Keratinocyte (primary cell): ENCODE measurements at places on chromosomes 2 and 18. TPM values are rescaled to one million over a fixed set of nuclear protein-coding genes. Genes with fewer than 3 reads are reported as not detected.

The ARHGEF33 gene
- 0.06 to 0.21 TPM (median 0.09 TPM) in 3 replicates for polyA plus RNA-seq

The RAX gene
- polyA plus RNA-seq: not detected in 3 replicates

The LOXL3 gene
- 0.21 to 0.57 TPM (median 0.26 TPM) in 3 replicates for polyA plus RNA-seq

The FEV gene
- polyA plus RNA-seq: not detected in 3 replicates

The ALLC gene
- not detected in 3 replicates for polyA plus RNA-seq

The PRKAG3 gene
- polyA plus RNA-seq: not detected in 3 replicates

DNA sequence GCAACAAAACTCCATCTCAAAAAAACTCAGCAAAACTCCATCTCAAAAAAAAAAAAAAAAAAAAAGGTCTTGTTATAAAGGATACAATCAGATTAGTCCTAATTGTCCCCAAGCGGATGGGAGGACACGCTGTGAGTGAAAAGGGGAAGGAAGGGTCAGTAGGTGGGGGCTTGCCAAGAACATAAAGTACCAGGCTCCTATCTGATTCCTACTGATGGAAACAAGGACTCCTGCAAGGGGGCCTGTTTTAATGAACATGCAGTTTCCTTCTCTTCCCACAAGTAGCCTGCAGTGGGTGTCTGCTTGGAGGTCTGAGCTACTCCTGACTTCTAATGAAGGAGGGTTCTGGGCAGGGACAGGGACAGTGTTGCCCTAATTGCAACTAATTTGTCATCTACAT is 7.9 kb downstream of the SCG2 start:
- no peaks in the 10 kb centered on the region for H3K27me3 ChIP-seq
- no peak overlapping the region for H3K27ac ChIP-seq
- no peaks in the 10 kb centered on the region for H3K36me3 ChIP-seq
- no peak overlapping the region for H3K4me3 ChIP-seq

DNA sequence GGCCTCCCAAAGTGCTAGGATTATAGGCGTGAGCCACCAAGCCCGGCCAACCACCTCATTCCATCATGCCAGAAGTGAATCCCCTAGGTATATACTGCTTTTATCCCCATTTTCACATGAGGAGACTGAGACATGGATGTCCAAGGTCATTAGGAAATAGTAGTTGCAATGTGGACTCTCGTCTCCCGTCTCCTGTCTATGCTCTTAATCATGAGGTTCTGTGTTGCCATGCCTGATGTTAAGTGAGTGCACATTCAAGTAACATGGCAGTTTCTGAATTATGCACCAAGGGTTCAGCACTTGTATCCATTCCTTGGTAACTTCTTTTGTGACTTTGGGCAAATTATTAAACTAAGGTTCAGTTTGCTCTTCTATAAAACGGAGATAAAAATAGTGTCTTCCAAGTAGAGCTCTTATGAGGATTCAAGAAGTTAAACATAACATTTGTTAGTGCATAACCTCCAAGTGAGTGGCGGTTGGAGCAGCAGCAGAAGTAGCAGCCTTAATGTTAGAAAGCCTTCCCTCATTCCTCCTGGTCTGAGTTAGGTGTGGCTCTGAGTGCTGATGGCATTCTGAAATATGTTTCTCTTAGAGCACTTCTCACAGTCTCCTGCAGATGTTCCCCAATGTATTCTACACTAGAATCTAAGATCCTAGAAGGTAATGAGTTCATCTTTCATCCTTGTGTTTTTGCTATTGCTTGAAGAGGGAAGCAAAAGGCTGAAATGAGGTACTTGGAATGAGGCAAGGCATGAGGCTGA is 21.9 kb downstream of the SOCS6 start:
- H3K27ac ChIP-seq: no peak overlapping the region
- H3K4me1 ChIP-seq: no peaks in the 10 kb centered on the region
- no peaks in the 10 kb centered on the region for H3K27me3 ChIP-seq
- H3K4me3 ChIP-seq: no peak overlapping the region

DNA sequence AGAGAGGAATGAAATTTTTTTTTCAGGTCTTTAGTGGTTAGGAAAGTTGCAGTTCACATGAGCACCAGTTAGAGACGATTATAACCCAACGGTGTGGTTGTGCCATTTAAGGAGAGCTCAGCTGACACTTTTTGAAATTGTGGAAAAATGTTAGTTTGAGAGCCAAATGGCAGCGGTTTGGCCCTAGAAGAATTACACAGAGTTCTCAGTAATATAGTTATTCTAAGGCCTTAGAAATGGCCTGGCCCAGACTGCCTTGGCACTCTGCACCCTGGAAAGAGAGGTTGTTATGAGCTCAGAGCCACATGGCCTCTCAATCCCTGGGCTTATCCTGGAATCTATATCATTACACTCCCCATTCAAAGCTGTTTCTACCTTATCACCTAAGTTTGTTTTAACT is 117.4 kb downstream of the RHBDD1 start:
- H3K4me1 ChIP-seq: peaks cover 8% of the 10 kb centered on the region
- DNase-seq: no peak
- no peak overlapping the region for H3K27ac ChIP-seq
- no peaks in the 10 kb centered on the region for H3K27me3 ChIP-seq
- no peaks in the 10 kb centered on the region for H3K36me3 ChIP-seq
- no peak overlapping the region for H3K4me3 ChIP-seq

DNA sequence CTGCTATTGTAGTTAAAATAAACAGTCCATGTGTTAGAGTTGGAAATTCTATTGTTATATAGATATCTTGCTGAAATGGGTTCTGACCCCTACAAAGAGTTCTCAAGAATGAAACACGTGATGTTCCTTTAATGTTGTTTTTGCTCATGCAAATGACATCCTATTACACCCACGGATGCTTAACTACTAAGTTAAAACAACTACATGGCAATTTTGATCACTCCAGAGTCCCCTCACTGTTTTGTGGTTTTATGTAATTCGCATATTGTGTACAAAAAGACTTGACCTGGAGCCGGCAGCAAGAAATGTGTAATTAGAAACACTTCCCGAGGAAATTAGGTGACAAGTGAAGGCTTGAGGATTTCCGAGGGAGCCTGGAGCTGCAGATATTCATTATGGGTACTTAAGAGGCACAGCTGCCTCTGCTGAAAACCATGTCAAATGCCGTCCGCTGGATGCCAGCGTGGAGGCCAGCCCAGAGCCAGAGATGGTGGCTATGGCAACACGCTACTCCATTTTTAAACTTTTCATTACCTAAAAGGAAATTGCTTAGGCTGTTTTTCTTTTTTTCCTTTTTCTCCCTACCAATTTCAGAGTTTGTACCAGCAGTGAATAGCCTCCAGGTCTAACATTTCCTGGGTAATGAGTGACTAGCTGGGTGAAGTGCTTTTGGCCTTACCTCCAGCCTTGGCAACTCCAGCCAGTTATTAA is 21.0 kb upstream of the CABLES1 start:
- H3K27ac ChIP-seq: no peak overlapping the region
- no peak for DNase-seq
- no peaks in the 10 kb centered on the region for H3K36me3 ChIP-seq
- no peak overlapping the region for H3K4me3 ChIP-seq

GRCh38 chr2:132671151-132671835 is 1.3 kb upstream of the LYPD1 start:
- no peak overlapping the region for H3K27ac ChIP-seq
- no peaks in the 10 kb centered on the region for H3K36me3 ChIP-seq
- peaks cover 27% of the 10 kb centered on the region for H3K4me1 ChIP-seq

DNA sequence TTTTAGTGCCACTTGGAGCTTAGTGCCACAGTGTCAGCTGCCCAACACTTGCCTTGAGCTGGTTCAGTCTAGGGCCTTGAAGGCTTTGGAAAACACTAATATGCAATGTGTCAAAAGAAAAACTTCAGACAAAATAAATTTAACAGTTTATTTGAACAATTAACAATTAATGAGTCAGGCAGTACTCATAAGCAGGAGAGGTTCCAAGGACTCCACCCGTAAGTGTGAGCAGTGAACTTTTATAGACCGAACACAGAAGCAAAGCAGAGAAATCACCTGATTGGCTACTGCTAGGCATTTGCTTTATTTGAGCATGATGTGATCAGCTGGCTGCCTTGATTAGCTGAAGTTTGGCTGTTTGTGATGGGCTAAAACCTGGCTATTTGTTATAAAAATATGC is 49.5 kb upstream of the TBC1D8 start:
- H3K36me3 ChIP-seq: no peaks in the 10 kb centered on the region
- DNase-seq: no peak
- H3K27me3 ChIP-seq: no peaks in the 10 kb centered on the region
- H3K27ac ChIP-seq: peak overlapping the region; percentile 70
- no peak overlapping the region for H3K4me3 ChIP-seq

GRCh38 chr2:118168615-118169014 is 80.3 kb downstream of the INSIG2 start:
- peaks cover 9% of the 10 kb centered on the region for H3K4me1 ChIP-seq
- no peaks in the 10 kb centered on the region for H3K36me3 ChIP-seq
- H3K4me3 ChIP-seq: no peak overlapping the region
- DNase-seq: no peak

DNA sequence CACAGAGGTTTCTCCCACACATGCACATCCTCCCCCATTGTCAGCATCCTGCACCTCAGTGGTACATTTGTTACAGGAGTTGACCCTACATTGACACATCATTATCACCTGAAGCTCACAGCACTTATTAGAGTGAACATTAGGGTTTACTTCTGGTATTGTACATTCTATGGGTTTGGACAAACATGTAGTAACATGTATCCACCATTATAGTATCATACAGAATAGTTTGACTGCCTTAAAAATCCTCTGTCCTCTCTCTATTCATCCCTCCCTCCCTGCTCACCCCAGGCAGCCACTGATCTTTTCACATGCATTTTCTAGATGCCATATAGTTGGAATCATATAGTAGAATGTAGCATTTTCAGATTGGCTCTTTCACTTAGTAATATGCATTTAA is 53.5 kb downstream of the NXPH2 start:
- no peaks in the 10 kb centered on the region for H3K36me3 ChIP-seq
- DNase-seq: no peak
- H3K27me3 ChIP-seq: no peaks in the 10 kb centered on the region
- H3K4me3 ChIP-seq: no peak overlapping the region
- no peak overlapping the region for H3K27ac ChIP-seq

GRCh38 chr2:49105506-49105905 is 48.8 kb downstream of the FSHR start:
- no peaks in the 10 kb centered on the region for H3K36me3 ChIP-seq
- DNase-seq: no peak
- H3K4me1 ChIP-seq: no peaks in the 10 kb centered on the region
- no peaks in the 10 kb centered on the region for H3K27me3 ChIP-seq
